ENCODE measurements at places on chromosomes 6 and 20. TPM values are rescaled to one million over a fixed set of nuclear protein-coding genes. Genes with fewer than 3 reads are reported as not detected.
A peak's percentile ranks its signal among the peaks of the same experiment; 100 is the strongest.

DNA sequence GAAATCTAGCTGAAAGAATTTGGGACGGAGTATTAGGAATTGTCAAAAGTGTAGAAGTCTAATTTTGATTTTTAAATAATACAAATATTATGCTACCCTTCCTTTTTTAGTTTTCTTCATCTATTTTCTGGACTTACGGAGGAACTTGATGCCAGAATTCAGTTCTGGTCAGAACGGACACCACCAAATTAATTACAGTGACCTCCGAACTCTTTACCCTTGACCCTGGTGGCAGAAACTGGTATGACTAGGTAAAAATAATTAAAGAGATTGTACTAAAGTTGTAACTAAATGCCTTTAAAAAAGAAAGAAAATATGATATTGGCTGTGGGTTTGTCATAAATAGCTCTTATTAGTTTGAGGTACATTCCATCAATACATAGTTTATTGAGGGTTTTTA, 751.1 kb upstream of the MAP3K7 start:
- no peak for DNase-seq

DNA sequence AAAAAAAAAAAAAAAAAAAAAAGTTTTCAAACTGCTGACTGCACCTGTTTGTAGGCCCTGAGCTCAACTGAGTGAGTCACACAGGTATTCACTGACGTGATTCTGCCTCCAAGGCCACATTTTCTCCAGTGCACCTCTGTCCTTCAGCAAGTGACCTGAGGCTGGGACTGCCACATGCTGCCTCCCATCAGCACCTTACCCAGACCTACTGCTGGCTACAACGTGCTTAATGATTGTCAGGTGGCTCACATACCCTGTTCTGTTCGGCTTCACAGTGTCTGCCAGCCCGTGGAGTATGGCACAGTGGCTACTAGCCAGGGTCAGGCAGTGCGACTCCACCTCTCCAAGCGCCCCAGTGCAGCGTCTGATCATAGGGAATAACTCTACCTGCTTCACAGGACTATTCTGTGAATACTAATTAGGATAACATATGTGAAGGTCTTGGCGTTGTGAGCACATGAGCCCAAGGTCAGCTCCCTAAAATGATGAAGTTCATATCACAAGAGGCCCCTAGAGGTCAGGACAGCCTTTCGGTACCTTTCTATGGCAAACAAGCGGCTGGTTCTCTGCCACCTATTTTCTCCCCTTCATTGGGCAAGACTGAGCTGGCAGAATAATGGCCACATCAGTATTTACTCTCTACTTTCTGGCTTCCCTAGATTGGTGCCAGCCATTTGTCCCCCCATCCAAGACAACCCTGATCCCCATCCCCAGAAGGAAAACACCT, 28.1 kb downstream of the RIPOR3 start:
- DNase-seq = peak; percentile 37

GRCh38 chr20:10357974-10358373, 76.0 kb downstream of the MKKS start:
- no peak for DNase-seq

GRCh38 chr6:161482517-161482858, 208.6 kb upstream of the AGPAT4 start:
- peak; percentile 55 for DNase-seq

DNA sequence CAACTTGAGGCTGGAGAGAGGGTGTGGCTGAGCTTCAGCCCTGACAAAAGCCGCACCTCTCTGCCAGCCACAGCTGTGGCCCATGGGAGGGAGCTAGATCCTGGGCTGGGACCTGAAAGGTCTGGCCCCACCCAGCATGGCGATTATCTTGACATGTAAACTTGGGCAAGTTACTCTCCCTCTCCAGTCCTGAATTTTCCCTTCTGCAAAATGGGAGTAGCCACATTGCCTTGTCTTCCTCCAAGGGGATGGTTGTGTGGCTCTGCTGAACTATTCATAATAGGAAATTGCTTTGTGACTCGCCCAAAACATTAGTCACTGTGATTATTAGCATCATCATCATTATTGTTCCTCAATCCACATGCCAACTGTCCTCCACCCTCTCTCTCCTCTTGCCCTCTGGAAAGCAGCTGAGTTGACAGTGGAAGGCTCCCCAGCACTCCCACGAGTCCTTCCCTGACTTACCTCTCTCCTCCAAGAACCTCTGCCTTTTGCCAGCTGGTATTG, 23.0 kb upstream of the RBPJL start:
- DNase-seq = no peak

- DNase-seq = no peak
Observed at GRCh38 chr6:169808608-169808967, 57.2 kb downstream of the ERMARD start.

GRCh38 chr6:56570413-56571359, 72.0 kb downstream of the DST start:
- DNase-seq = no peak

Gene FARS2
- total RNA-seq = 25.4 TPM

Gene ISM1
- total RNA-seq = 9.4 TPM

Gene LRFN2
- total RNA-seq = 6.3 TPM
